ENCODE measurements at places on chromosomes 6 and 20.

- DNase-seq: no peak
These were observed 20.9 kb upstream of the TCP11 start for GRCh38 chr6:35161776-35162607.

GRCh38 chr6:159790956-159791598 is 810 bp downstream of the MRPL18 start:
- DNase-seq: no peak

DNA sequence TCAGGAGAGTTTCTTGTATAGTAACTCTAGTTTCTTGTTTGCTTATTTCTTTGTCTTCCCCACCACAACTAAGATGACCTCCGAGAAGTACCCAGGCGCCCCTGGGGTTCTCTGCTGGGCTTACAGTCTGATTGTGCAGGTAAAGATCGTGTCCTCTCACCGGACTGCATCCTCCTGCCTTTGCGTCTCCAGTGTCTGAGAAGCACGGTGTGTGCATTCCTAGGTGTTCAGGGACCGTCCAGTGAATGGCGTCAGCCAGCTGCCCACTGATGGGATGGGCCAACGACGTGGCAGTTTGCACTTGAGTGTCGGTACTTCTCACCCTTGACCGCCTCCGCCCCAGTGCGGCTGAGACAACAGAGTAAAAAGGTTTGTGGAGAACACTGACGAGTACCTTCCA is 56.0 kb upstream of the NFATC2 start:
- DNase-seq: no peak

DNA sequence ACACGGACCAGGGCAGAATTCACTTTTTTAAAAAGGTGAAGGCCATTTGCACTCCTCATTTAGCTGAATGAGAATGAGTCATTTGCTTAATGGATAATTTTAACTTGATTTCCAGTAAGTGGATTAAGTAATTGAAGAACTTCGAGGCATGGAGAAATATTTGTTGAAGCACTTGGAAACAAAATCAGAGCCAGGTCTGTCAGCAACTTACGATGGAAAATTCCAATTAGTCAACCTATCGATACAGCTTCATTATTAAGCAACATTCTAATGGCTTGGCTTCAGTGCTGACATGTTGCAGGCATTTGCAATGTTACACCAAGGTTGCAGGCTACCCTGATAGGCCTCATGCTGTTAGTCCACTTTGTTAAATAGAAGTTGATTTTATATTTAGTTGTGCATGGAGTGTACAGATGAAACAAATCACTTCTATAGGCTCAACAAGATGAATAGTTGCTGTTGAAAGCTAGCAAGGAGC is 423.5 kb upstream of the SLC35B3 start:
- DNase-seq: no peak

DNA sequence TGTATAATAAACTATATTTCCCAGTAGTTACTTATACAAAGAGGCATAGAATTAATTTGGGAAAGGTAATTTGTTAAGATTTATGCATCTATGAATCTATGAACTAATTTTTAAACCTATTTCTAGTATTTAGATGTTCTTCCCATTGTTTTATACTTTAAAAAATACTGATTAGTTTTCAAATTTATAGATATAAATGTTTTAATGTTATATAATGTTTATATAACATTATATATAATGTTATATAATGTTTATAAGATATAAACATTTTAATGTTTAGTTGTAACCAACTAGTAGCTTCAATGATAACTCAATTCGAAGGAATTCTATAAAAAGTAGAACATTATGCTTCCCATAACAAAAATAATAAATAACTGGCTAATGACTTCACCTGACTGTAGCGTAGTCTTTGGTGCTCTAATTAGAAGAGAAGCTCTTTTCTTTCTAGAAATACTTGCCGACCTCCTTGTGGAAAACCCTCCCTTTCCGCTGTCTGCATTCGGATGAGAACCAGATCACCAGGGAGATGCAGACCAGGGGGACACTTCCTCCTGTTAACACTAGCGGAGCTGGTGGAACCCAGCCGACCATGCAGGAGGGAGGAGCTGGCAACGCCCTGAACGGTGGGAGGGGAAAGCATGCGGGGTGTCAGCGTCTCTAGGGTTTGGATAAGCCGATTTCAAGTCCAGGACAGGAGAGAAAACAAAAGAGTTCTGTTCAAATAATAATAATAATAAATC is 158.4 kb downstream of the OR2B2 start:
- peak; percentile 79 for DNase-seq

DNA sequence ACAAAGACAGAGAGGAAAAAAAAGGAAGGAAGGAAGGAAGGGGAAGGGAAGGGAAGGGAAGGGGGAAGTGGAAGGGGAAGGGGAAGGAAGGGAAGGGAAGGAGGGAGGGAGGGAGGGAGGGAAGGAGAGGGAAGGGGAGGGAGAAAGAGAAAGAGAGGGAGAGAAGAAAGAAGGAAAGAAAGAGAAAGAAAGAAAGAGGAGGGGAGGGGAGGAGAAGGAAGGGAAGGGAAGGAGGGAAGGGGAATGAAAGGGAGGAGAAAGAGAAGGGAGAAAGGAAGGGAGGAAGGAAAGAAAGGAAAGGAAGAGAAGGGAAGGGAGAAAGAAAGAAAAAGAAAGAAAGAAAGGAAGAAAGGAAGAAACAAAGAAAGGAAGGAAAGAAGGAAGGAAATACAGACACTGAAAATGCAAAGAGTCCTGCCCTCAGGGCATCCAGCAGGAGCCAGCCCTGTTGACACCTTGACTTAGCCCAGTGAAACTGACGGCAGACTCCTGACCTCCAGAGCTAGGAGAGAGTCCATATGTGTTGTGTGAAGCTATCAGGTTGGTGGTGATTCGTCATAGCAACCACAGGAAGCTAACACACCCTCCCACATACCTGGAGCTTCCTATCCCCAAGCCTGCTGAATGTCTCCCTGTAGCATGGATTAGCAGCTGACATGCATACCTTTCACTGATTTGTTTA is 58.7 kb upstream of the SULF2 start:
- no peak for DNase-seq

GRCh38 chr6:132361101-132361500 is 40.2 kb downstream of the MOXD1 start:
- DNase-seq: no peak

DNA sequence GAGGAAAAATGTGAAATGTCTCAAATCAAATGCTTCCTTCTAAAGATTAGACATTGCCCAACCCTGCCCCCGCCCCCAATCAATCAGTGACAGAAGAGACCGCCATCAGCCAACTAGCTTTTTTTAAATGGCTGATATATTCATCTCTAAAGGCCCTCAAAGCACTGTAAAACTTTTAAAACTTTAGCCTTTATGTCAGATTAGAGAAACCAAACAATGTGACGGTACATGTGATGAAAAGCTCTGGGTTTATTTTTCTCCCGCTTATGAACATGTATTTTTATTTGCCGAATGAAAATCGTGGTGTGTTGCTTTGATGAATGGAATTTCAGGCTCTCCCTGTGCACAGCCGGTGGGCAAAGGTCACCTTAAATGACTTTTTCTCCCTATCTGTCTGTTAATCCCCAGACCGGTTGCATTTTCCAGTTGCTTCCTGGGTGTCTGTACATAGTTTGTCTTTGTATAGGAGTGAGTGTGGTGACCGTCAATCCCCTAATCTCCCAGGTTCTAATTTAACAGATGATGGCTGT is 38.5 kb downstream of the TBC1D7 start:
- no peak for DNase-seq

- DNase-seq: no peak
These were observed 7.9 kb downstream of the WFDC3 start for GRCh38 chr20:45783656-45784294.

GRCh38 chr6:335572-335971 is 43.3 kb downstream of the DUSP22 start:
- DNase-seq: no peak

- no peak for DNase-seq
These were observed 284.5 kb upstream of the CDYL start for GRCh38 chr6:4491501-4492260.

DNA sequence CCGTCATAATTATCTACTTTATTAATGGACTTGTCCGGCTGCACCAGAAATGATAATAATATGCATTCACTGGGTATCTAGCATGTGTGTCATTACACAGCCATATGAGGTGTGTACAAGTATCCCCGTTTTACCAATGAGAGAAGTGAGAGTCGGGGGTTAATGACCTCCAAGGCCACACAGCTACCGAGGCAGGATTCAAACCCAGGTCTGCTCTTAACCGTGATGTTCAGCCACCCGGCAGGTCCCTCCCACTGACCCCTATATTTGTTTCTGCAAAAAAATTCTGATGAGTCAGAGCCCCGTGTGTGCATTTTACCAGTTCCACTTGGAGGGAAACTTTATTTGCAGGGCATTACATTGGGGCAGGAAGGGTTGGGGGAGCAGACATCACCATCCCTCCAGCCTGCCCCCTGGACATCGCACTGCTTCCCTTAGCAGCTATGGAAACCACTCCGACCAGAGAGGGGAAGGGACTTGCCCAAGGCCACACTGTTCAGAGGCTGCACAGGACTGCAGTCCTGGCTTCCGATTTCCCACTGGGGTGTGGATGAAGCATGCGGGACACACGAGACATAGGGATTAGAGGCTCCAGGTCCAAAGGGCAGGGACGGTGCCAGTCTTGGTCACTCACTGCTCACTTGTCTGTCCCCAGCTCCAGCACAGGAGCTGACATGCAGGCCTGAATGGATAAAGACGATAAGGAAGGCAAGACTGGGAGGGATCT is 10.1 kb upstream of the SRC start:
- no peak for DNase-seq

GRCh38 chr6:139369068-139369467 is 5.4 kb downstream of the CITED2 start:
- no peak for DNase-seq

DNA sequence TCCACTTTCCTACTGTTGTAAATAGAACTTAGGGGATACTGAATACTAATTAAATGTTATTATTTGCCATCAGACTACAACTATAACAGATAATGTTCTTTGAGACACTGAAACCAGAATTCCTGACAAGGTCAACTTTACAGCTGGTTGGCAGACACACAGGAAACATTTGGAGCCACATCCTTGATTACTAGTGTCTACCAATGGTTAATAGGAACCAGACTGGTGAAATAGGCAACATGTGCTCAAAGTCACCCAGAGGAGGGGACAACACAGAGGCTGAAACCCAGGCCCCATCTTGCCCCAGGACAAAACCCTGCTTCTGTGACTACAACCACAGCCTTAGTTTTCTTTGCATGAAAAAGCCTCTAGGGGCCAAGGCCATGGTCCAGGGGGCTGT is 47.8 kb upstream of the NT5E start:
- no peak for DNase-seq

DNA sequence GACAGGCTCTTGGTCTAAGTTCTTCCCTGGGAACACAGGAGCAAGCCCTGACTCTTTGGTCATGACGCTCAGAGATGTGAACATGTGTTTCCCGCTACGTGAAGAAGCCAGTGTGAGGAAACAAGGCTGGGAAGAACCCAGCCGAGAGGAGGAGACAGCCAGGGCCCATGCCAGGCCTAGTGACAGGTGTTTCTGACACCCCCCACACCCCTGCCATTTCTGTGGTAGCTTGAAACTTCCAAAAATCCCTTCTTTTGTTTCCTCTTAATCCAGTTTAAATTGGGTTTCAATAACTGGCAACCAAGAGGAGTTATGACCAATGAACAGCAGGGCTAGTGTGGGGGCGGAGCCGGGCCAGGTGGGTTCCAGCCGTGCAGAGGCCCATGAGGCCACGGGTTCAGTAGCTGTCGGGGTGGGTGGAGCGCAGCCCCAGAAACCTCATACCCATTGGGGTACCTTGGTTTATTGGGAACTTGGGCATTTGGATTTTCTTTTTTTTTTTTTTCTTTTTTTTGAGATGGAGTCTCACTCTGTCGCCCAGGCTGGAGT is 33.5 kb downstream of the WRNIP1 start:
- no peak for DNase-seq

GRCh38 chr6:162621246-162621645 is 106.3 kb downstream of the PRKN start:
- peak; percentile 80 for DNase-seq

DNA sequence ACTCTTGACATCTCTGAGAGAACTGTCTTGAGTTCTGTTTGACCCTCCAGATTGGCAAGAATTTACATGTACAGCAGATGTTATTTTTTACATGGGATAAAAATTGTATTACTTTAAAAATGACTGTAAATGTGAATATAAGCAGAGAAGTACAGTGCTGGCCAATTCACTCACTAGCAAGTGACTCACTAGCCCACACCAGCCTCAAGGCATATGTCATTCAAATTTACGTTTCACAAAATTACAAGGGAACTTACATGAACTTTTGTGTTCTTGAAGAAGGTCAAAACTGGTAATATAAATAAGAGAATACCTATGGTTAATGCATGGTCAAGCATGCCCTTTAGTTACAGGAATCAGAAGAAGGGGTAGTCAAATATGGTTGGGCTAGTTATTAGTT is 54.0 kb upstream of the HMGCLL1 start:
- no peak for DNase-seq

- DNase-seq: no peak
These were observed 90.9 kb upstream of the HDDC2 start for GRCh38 chr6:125392682-125393081.

- no peak for DNase-seq
These were observed 318.0 kb downstream of the GRIK2 start for GRCh38 chr6:101711518-101711917.

GRCh38 chr20:51354191-51354768 is 188.2 kb downstream of the NFATC2 start:
- DNase-seq: peak; percentile 70

DNA sequence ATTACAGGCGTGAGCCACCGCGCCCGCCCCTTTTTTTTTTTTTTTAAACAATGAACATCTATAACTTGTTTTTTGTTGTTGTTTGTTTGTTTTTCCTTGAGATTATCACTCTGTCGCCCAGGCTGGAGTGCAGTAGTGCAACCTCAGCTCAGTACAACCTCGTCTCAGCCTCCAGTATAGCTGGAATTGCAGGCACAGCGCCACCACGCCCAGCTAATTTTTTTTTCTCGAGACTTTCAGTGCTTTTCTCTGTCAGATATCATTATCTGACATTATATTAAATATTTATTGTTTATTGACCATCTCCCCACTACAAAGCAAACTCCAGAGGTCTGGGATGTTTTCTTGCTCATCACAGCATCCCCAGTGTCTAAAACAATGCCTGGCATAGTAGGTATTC is 2.3 kb upstream of the DLK2 start:
- no peak for DNase-seq

- no peak for DNase-seq
These were observed 792 bp upstream of the FUT9 start for GRCh38 chr6:96014846-96015517.

DNA sequence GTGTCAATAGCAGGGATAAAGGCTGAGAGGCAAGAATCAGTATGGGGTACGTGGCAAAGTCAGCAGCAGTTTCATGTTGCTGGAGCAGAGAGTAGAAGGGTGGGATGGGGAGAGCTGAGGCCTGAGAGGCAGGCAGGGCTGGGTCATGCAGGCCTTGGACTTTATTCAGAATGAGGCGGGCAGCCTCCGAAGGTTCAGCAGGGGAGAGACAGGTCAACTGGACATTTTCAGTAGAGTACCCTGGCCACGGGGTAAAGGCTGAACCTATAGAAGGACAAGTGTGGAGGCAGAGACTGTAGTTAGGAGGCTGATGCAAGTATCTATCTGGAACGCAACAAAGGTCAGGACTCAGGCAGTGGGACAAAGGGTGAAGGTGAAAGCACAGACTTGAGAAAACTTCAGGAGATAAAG is 13.7 kb downstream of the NOTCH4 start:
- no peak for DNase-seq

All from RCC 7860 (cell line).